DMS79 treated with DMSO at 0.1 percent for 48 hours (cell line): ENCODE measurements at places on chromosomes 3 and 15.
A peak's percentile ranks its signal among the peaks of the same experiment; 100 is the strongest.

DNA sequence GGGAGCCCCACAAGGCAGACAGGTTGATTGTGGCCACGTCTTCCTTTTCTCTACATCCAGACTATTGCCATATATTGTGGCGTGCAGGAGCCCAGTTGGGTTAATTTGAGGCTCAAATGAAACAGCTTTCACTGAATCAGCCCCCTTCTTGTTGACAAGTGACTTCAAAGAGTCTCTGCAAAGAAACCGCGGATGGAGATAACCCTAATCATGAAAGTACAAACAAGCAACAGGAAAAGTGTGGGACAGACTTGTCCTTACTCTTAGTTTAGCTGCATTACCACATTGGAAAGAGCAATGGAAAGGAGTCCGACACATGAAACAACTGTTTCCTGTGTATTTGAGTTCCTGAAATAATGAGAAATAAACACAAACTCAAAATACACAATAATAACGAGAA lies 3.3 kb downstream of the TMEM40 start:
- no peak for DNase-seq

- no peak for DNase-seq
Measured at GRCh38 chr15:45628136-45628535, 6.7 kb upstream of the SQOR start.

DNA sequence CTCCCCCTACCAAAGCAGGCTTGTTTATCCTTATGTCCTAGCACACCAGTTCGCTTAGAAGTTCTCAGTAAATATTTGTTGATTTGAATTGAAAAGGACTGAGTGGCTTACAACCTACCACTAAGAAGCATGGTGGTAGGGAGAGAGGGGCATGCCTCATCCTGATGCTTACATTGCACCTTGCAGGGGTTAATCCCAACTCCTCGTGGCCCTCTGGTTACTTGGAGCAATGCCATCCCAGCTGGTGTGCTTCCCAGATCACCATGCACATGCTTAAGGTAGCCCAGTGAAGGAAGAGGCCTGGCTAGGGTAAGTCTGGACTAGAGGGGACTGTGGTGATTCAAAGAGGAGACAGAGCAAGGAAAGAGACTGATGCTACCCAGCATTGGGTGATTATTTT lies 253.3 kb downstream of the CLSTN2 start:
- peak; percentile 37 for DNase-seq

DNA sequence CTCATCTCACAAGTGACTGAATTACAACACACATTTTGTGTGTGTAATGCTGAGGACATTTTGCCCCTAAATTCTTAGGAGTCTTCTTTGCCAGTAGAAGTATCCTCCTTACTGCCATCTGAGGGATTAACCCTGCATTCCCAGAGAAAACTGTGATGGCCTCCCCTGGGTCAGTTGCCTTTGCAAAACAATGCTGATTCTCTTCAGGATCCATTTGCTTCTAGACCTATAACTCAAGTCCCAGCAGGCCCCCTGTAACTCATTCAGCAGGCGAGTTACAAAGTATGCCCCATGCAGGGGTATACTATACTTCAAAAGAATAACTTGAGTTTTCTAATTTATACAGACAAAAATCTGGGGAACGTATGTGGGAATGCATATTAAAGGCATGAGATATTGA lies 6.6 kb upstream of the MCF2L2 start:
- DNase-seq: no peak

DNA sequence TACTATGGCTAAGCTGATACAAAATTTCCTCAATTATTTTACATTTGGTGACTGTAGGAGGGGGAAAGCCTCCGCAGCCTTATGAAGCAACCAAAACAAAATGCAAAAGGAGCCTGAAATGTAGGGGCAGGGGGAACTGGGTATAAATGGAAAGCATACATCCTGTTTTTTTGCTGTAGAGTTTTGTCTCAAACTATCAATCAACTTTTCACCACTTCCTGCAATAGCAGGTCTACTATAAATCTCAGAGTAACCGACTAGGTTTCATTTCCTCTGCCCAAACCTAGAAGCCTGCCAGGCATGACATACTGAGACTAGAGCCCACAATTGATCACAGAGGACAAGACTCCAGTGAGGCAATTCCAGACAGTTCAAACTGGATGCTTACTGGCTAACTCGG lies 91.3 kb downstream of the SHQ1 start:
- DNase-seq: no peak

DNA sequence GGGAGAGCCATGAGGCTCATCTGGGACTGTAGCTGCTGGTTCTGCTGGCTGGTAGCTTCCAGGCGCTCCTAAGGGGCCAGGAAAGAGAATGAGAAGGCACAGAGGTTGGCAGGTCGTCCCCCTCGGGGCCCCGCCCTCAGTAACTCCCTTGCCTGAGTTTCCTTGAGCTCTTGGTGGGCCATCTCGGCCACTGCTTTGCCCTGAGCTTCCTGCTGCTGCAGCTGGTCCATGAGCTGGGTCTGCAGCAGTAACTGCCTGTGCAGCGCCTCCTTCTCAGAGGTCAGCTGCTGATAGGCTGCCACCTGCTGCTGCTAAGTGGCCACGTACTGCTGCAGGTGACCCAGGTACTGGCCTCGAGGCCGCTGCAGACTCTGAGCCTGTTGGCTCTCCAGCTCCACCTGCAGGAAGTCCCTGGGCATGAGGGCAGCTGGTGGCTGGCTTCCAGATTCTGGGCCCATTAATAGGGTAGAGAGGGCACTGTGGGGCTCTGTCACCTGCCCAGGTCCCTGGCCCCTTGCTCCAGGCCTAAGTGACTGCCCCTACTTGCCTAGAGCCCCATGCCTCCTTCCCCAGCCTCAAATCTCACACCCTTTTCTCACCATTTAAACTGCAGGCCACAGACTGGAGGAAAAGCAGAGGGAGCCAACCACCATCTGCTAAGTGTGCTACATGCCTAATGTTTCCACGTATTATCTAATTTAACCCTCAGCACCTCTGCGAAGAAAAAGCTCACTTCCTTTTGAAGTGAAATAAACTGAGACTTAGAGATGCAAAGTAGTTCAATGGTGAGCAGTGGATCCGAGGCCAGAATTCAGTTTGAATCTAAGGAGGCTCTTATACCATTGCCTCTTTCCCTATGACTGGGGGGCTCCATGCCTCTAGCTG lies 10.8 kb upstream of the VPS33B start:
- DNase-seq: peak; percentile 28

- no peak for DNase-seq
Measured at GRCh38 chr3:126456211-126456610, 19.5 kb downstream of the ZXDC start.

DNA sequence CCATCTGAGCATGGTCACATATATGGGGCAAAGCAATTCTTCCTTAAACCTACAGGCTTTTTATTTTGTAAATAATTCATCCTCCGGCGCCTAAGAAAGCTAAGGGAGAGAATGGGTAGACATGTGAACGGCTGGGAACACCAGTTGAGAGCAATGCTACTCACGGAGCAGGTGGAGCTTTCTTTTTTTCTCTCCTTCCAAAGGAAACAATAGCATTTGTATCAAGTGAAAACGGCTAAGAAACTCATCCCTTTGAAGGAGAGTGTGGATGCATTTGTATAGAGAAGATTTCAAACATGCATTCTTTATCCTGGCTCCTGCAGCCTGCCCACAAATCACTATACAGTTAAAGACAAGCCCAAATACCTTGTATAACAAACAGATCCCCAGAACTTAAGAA lies 637.8 kb downstream of the MAGI1 start:
- no peak for DNase-seq
